Activated CD4-positive, CD25-positive, alpha-beta regulatory T cell (primary cell): ENCODE measurements at places on chromosomes 7 and 10.
A peak's percentile ranks its signal among the peaks of the same experiment; 100 is the strongest.

DNA sequence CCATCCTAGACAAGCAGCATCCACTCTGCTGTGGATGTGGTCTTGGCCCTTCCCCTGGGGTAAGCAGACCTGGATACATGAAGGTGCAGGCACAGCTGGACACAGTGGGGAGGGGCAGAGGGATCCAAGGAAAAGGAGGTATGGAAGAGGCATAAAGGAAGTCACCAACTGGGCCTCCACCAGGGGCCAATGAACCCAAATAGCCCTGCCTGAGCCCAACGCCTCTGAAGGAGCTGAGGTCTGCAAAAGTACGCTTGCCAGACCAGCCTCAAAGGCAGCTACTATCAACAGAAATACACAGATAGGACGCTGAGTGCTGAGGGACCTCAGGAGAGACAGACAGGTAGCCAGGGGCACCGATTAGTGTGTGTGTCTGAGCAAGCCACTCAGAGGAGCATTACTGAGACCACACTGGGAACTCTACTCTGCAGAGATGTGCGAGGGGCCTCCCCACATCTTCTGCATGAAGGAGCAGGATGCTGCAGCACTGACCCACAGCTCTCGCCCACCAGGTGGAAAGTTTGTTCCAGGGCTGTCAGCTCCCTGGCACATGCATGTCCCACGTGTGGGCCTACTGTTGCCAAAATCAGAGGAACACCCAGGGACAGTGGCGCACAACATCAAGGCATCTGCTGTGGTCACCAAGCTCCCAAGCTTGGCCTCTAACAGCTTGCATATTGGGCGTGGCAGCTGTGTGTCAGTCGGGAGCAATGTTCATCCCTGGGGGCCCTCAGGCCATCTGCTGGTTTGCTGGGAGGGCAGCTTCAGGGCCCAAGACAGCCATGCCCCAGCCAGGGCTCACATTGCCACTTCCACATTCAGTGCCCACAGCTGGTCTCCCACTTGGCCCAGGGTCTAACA is 40.0 kb downstream of the MKI67 start:
- no peak for DNase-seq

- no peak for DNase-seq
Measured at GRCh38 chr10:132403511-132404168, 6.6 kb downstream of the PWWP2B start.

DNA sequence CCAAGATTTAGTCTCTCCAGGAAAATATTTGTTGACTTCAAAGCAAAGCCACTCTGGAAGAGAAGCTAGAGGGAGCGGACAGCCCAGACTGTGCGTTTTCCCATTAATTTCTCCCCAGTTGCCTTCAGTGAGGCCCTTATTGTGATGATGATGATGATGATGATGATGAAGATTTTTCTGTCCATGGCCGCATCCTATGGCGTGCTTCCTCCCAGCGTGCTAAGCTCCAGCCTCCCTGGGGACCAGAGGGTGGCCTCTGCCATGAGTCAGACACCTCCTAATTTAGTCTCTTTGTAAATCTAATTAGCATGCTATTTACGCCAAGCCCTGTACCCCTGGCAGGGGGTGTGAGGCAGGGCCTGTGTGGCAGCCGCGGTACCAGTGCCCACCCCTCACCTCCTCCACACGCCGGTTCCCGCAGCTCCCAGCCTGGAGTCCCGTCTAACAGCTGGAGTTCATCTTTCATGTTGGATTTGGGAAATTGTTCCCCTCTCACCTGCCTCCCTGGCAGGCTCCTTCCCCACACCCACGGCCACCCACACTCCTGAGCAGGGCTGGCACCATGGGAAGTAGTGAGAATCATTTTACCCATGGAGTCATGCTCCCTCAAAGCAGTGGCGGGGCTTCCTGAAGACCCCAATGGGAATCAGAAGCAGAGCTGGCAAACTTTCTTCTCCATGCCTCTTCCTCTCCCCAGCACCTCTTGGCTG is 92.2 kb downstream of the C10orf105 start:
- no peak for DNase-seq

DNA sequence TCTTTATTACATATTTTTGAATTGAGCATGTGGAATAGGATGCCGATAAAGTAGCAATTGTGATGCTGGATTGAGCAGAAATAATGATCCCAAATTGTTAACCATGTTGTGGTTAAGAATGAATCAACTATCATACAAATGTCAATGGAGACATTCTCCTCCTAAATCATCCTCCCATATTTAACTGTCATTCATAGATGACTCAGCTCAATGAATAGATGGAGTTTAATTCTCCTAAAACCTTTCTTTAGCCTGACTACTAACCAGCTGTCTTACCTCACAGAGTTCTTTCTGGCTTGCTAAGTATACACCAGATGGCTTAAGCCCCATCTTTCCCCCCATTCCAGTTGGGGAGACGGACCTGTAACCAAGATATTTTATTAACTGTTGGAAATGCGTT is 23.4 kb upstream of the NPS start:
- DNase-seq: no peak

DNA sequence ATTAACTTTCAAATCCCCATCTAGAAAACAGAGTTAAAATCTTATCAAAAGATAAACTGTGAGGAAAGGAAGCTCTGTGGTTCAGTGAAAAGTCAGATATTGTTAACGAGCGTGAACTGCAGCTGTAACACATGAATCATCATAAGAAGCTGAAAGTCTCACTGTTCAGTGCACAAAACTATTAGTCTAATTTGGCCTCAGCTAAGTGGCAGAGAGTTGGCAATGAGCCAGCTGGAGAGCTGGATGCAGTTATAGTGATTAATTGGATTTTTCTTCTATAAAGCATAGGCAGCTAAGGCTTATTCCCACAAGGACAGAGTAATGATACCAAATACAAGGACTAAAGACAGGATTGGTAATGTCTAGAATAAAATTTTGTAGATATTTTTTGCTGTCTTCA is 101.1 kb upstream of the ABCB5 start:
- no peak for DNase-seq

GRCh38 chr10:90088024-90088317 is 386.6 kb downstream of the KIF20B start:
- no peak for DNase-seq

DNA sequence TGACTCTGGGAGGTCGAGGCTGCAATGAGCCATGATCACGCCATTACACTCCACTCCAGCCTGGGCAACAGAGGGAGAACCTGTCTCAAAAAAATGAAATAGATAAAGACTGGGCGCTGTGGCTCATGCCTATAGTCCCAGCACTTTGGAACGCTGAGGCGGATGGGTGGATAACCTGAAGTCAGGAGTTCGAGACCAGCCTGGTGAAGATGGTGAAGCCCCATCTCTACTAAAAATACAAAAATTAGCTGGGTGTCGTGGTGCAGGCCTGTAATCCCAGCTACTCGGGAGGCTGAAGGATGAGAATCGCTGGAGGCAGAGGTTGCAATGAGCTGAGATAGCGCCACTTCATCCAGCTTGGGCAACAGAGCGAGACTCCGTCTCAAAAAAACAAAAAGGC is 1.1 kb upstream of the DDX21 start:
- no peak for DNase-seq

DNA sequence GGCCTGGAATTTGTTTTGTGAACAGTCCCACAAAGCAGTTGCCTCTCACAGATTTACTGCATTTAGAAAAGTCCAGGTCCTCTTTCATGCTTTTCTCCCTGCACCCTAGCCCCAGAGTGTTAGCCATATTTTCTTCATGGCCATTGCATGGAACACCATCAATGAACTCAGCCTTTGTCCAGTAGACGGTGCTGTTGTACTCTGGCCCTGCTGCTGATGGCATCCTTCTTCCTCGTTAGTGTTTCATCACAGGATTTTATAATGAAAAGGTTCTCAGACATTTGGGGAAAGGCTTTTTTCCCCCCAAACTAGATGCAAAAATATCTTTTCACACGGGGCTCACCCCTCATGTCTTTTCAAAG is 93.0 kb upstream of the SLC25A13 start:
- no peak for DNase-seq

DNA sequence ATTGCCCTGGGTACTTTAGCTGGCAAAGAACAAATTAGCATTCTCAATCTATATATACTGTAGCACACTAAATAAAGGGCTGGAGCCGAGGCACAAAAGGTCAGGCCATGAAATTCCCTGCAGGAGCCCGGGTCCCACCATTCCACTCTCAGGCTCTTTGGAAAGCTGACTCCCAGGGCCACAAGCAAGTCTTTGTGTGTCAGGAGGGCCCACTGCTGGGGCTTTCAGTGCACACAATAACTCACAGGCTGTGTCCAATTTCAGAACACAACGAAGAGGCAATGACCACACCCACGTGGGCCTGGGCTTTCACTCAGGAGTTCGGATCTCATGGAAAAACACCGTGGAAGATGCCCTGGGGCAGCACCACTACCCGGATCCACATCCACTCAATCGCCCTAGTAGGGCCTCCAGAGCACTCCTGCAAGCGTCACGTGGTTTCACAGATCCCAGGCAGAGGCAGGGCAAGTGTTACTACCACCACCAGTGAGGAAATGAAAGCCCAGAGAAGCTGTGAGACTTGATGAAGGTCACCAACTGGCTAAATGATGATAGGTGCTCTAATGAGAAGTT is 60.3 kb downstream of the COBL start:
- no peak for DNase-seq

GRCh38 chr7:145698526-145699262 is 417.9 kb upstream of the CNTNAP2 start:
- DNase-seq: no peak

GRCh38 chr10:110462166-110463095 is 35.3 kb upstream of the DUSP5 start:
- DNase-seq: no peak

GRCh38 chr7:113161050-113161449 is 42.7 kb upstream of the SMIM30 start:
- DNase-seq: no peak

- no peak for DNase-seq
Measured at GRCh38 chr10:55287346-55287745, 486.3 kb upstream of the PCDH15 start.

DNA sequence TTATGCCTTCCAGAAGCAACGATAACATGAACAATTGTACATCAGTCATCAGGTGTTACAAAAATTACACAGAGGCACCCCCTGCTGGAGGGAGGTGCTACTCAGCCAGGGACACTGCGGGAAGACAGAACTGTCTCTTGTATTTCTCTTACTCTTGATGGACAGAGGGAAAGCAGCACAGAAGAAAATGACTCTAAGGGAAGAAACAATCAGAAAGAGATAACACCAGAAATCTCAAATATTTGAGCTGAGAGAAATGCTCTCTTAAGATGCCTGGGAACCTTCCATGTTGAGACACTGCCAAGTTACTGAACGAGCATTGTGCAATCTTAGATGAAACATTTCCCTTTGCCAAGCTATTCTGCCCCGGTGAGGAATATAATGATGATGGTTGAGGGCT is 227.6 kb upstream of the NPSR1 start:
- DNase-seq: no peak

- DNase-seq: peak; percentile 2
Measured at GRCh38 chr7:129298268-129298893, 73.6 kb downstream of the AHCYL2 start.

GRCh38 chr10:95572131-95572820 is 11.1 kb upstream of the SORBS1 start:
- DNase-seq: no peak

- DNase-seq: no peak
Measured at GRCh38 chr7:87926581-87927461, 7.2 kb upstream of the ADAM22 start.

- DNase-seq: no peak
Measured at GRCh38 chr7:11436316-11436715, 395.7 kb downstream of the THSD7A start.

GRCh38 chr7:87624628-87625027 is 3.6 kb upstream of the RUNDC3B start:
- no peak for DNase-seq
